Right atrium auricular region (tissue), 2 donors: ENCODE measurements at places on chromosomes 2 and 18. TPM values are rescaled to one million over a fixed set of nuclear protein-coding genes. Genes with fewer than 3 reads are reported as not detected.

DNA sequence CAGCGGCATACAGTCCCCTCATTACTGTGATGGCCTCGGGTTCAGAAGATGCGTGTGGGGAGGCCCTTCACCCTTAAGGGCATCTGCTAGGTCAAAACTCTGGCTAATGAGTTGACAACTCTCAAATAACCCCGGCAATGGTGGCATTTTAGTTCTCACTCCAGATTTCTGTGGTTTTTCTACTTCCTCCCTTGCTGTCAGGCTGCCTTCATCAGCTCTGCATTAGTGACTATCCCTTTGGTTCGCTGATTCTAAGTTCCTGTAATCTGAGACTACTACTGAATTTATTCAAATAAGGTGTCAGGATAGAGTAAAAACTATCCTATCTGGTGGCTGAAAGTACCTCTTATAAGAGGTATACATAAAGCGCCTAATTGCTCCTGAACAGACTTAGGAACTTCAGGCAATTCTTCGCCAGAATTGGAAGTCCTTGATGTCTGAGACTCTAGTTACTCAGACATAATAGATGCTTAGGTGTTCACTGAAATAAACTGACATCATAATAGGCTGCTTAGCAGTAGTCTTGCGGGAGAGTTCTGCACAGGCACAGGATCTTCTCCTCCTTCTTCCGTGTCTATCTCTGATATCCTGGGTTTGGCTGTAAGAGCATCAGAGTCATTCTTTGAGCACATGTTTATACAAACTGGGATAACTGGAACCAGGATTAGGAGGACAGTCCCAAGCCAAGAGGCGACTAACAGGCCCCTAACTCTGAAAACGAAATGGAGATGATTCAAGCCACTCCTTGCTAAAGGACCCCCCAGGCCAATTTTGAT, 194.5 kb downstream of the DNER start:
- DNase-seq = no peak

DNA sequence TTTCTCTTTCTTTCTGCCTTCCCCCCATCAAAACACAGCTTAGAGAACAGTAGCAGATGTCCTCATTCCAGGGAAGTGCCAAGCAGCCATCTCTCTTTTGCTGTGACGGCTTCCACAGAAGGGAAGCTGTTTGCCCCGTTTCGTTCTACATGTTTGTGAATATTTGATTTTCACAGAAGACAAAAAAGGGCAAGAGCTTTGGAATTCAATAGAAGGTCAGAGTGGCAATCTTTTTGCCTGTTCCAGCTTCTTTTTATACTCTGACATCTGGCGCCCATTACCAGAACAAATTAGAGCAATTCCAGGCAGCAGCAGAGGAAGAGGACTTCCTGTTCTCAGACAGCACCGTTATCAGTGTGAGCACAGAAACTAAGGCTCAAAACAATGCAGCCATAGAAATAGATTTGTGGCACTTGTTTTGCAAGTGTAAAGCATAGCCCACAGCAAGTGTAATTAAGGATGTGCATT, 79.0 kb upstream of the CDH19 start:
- no peak for DNase-seq

DNA sequence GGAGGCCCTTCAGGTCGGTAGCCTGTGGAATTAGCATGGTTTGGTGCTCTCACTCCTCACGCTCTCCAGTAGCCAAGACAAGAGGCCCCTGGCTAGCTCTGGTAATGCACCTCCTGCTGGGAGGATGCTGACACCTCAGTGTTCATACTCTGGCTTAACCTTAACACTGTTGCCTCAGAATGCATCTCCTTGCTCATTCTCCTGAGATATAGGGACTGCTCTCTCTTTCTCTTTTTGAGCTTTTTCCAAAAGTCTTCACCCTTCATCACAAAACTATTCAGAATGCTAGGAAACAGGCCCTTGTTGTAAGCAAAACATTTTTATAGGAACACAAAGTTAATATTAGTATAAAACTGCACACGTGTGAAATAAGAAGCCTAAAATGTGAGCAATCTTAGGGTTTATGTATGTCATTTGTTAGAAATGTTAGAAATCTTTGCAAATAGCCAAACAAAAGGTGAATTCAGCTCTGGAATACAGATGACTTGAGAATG, 17.3 kb upstream of the IMPA2 start:
- DNase-seq = no peak

- no peak for DNase-seq
These were observed 227.9 kb upstream of the KYNU start for GRCh38 chr2:142649581-142649980.

EPHA4 gene
- total RNA-seq = 107 TPM

NYAP2 gene
- total RNA-seq = not detected

ZNF892 gene
- total RNA-seq = 3.2 TPM

SIX3 gene
- not detected for total RNA-seq
